NCI-H2081 (cell line): ENCODE measurements at places on chromosomes 3 and 15.

GRCh38 chr15:36251450-36251849 is 328.0 kb upstream of the CDIN1 start:
- no peak for DNase-seq

GRCh38 chr3:129602730-129603560 is 3.5 kb downstream of the PLXND1 start:
- DNase-seq, result no peak

DNA sequence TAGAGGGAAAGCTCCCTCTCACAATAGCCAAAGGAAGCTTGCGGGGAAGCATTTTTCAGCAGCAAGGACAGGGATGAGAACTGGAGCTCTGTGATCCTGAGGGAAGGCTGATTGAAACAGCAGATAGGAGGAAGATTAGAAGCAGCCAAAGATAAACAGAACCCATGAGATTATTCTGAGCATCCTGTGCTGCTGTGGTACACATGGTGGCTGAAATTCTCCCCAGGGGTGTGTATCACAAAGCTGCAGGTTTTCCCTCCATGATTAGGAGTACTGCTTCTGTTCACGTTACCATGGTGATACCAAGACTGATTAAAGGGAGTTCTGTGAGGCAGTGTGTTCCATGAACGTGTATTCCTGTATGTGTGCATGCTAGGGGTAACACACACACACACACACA is 30.3 kb upstream of the PSMD6 start:
- no peak for DNase-seq

DNA sequence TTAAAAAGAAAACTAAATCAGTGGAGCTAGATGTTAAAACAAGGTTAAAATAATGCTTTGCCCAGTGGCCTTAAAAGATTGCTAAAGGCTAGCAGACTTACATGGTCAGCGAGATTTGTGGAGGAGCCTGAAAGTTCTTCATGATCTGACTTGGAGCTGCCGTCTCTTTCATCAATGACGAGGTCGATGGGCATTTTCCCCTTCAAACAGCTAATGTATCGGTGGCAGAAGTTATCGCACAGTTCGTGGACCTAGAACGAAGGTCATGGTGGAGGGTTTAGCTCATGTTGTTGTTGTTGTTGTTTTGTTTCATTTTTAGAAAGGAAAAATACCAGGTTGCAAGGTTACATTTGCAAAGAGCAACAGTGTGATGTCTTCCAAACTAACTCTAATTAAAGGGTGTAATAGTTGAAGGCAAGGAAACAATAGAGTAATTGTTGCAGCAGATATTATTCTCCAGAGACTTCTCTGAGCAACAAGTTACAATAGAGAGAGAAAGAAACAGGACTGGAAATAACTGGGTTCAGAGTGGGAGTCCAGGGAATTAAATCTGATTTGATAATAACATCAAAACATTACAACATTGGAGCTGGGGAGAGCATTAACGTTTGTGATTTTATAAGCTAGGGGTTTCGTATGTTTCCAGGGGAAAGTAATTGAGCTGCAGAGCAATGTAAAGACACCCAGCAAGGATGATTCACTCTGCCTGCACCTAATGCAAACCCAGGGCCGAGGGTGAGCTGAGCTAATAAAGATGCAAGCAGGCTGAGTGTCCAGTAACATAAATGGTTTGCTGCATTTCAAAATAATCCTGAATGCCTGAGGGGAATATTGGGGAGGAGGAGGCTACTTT is 6.6 kb downstream of the MEIS2 start:
- DNase-seq, result no peak

GRCh38 chr15:34598799-34599585 is 15.5 kb upstream of the GOLGA8B start:
- DNase-seq, result no peak

GRCh38 chr3:15310491-15311370 is 21.7 kb downstream of the SH3BP5 start:
- peak; percentile 19 for DNase-seq

GRCh38 chr3:64502284-64502683 is 185.5 kb downstream of the ADAMTS9 start:
- no peak for DNase-seq

DNA sequence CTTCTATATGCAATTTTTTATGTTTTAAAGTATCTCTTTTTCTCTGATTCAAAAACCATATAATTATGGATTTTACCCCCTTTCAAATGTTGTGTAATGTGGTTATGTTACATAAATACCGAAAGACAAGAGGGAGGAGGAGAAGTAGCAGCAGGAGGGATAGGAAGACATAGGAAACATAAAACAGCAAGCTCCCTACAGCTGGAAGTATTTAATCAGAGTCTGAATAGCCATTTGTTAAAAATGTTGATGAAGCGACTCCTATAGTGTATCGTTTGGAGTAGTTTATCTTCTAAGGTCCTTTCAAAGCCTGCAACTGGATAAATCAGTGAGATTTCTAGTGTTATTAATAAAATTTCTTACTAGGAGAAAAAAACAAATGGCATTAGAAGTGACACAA is 598.1 kb upstream of the GOLIM4 start:
- DNase-seq, result no peak

DNA sequence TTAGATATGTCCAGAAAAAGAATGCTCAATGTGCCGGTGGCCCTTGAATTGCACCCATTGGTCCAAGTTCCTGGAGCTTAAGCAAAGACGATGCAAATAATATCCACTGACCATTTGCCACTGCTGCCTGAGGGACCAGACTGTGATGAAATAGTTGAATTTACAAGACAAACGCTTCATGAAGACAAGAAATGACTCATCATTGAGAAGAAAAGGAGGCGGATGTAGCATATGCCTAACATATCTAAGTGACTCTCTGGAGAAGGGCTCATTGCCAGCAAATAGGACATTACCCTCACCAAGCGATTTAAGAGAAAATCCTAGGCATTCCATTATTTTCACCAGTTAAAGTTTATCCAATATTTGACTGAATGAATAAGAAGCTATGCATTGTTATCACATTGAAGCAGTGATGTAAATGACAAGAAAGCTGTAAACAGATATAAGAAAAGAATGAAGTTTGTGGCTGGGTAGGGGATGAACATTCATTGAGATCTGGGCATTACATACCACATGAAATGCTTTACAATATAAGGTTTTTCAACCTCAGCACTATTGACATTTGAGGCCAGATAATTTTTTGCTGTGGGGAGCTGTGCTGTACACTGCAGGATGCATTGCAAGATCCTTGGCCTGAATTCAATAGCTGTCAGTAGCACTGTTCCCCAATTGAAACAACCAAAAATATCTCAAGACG is 48.9 kb upstream of the CPNE4 start:
- no peak for DNase-seq

- DNase-seq, result no peak
Measured at GRCh38 chr3:151445273-151446001, 15.4 kb downstream of the IGSF10 start.

GRCh38 chr3:5054098-5054497 is 68.0 kb upstream of the ARL8B start:
- no peak for DNase-seq

GRCh38 chr3:184465883-184466412 is 86.1 kb downstream of the CHRD start:
- DNase-seq, result no peak

DNA sequence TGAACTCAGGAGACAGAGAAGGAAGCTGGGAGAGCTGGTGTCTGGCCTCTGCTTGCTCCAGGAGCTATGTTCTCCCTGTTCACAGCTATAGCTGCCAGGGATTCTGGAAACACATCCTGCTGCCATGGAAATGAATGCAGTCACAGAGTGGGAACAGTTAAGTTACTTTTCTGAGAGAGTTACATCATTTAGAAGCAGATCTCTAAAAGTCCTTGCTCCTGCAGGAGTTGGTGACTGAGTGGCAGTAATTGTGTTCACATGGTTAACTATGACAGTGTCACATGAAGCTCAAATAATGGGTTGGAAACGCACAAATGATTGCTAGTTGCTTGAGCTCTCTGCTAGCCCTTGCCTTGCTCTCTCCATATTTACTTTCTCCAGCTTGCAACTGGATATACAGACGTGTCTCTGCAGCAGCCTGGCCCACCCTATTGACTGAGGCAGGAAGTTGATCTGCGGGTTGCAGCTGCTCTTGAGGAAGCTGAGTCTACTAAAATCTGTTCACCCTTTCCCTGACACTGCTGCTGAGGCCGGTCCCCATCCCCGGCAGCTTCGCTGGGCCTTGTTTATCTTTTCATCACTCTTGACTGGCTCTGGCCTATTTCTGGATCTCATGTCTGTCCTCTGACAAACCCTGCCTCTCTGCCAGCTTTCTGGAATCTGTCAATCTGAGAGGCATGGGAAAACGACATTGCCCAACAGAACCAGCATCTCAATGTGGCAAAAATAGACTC is 16.7 kb upstream of the ISLR start:
- peak; percentile 69 for DNase-seq

DNA sequence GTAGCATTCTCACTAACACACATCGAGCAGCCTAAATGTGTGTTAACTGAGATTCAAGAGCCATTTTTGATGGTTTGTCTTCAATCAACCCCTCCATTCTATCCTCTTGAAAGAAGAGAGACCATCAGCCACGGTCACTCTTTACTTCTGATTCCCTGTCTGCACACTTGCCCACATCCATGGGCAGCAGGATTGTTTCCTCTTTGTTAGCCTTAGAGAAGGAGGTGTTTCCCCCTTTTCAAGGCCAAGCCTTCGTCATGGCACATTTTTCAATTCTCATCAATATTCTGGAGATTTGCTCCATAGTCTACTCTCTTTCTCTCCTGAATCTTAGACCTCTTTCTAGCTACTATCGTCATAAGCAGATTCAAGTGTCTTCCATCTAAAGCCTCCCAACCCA is 522.4 kb upstream of the NAALADL2 start:
- no peak for DNase-seq

- no peak for DNase-seq
Measured at GRCh38 chr15:95626501-95627361, 703.8 kb upstream of the NR2F2 start.

- peak; percentile 19 for DNase-seq
Measured at GRCh38 chr15:45402955-45403877, 24.9 kb upstream of the GATM start.

- DNase-seq, result peak; percentile 32
Measured at GRCh38 chr15:75452865-75453702, 1.6 kb upstream of the SIN3A start.

GRCh38 chr3:5756443-5756842 is 568.9 kb downstream of the EDEM1 start:
- DNase-seq, result no peak

GRCh38 chr15:70165716-70166284 is 68.1 kb upstream of the TLE3 start:
- no peak for DNase-seq

GRCh38 chr15:74838137-74838516 is 4.8 kb downstream of the ULK3 start:
- DNase-seq, result no peak

- no peak for DNase-seq
Measured at GRCh38 chr15:99692825-99693224, 40.4 kb downstream of the LYSMD4 start.

- no peak for DNase-seq
Measured at GRCh38 chr3:119302697-119303551, 8.7 kb downstream of the ARHGAP31 start.

GRCh38 chr3:38283810-38284755 is 2.0 kb downstream of the SLC22A14 start:
- no peak for DNase-seq

DNA sequence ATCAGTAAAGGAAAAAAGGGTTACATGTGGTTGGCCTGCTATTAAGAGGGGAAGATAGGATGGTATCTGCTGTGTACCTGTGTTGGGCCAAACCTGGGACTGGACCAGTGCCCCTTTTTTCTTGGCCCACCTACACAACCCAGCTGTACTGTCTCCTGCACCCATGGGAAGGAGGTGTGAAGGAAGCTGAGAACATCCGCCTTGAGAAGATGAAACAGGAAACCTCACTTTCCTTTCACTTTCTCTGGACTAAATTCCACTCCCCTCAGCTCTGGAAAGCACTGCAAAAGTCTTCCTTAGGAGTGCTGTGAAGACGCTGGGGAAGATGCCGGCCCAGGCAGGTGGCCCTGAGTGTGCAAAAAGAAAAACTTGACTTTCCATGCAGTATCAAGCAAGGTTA is 37.6 kb downstream of the LRRN1 start:
- DNase-seq, result no peak

GRCh38 chr3:48561045-48561736 is 2.4 kb downstream of the UCN2 start:
- DNase-seq, result no peak

GRCh38 chr3:79906106-79906505 is 138.3 kb upstream of the ROBO1 start:
- no peak for DNase-seq
